Kidney tubule cell (primary cell): ENCODE measurements at places on chromosomes 16 and 17.

DNA sequence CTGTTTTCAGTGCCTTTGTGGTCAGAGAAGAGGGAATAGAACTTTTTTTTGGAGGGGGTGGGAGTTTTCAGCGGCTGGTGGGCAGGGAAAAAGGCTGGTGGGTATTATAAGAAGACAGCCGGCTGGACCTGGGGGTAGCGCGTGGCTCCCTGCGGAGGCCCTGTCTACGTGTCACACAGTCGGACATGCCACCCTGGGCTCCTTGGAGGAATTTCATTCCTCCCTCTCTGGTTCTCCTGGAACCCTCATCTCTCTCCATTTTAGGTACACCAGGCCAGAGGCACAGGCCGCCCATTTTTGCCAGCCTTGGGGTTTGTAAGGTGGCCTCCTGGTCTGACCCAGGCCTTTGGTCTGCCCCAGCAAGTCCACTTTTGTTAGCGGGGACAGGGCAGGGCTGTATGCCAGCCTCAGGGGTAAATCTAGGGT lies 908 bp downstream of the FKBP10 start:
- no peak for DNase-seq

DNA sequence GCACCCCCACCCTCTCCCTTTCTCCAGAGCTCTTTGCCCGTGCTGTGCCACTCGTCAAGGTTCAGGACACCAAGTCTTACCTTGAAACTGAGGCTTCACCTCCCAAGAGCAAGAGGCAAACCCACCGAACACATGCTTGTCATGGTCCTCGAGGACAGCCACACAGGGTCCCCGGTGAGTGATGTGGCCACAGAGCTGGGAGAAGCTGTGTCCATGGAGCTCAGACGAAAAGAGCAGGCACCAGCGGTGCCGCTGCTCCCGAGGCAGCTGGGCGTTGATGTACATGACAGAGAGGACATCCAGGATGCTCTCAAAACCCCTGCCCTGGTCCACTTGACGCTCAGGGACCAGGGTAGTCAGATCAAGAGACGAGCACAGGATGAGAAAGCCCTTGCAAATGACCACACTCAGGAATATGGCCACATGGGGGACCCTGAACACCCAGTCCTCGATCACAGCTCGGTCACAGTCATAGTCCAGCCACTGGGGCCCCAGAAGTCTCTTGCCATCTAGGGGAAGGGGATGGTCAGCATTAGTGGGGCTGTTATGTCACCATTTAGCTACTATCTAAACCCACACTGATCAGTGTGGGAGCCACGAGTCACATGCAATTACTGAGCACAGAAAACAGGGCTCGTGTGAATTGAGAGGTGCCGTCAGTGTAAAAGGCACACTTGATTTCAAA lies 17.8 kb downstream of the MEAK7 start:
- DNase-seq: no peak

DNA sequence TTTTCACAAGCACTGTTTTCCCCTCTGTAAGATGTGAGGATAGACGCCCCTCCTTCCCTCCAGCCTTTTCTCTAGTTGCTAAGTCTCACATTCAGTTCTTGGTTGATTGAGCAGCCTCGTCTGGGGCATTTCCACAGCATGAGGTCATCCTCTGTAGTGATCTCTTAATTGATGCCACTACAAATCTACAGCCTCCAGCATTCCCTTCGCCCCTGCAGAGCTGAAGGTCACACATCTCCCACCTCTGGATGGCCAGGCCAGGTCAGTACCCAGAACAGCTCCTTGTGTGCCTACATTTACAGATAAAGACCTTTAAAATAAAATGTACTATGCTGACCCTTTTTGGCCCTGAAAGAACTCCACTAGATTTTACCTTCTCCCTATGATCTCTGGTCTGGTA lies 32.5 kb upstream of the CDH11 start:
- peak; percentile 67 for DNase-seq

DNA sequence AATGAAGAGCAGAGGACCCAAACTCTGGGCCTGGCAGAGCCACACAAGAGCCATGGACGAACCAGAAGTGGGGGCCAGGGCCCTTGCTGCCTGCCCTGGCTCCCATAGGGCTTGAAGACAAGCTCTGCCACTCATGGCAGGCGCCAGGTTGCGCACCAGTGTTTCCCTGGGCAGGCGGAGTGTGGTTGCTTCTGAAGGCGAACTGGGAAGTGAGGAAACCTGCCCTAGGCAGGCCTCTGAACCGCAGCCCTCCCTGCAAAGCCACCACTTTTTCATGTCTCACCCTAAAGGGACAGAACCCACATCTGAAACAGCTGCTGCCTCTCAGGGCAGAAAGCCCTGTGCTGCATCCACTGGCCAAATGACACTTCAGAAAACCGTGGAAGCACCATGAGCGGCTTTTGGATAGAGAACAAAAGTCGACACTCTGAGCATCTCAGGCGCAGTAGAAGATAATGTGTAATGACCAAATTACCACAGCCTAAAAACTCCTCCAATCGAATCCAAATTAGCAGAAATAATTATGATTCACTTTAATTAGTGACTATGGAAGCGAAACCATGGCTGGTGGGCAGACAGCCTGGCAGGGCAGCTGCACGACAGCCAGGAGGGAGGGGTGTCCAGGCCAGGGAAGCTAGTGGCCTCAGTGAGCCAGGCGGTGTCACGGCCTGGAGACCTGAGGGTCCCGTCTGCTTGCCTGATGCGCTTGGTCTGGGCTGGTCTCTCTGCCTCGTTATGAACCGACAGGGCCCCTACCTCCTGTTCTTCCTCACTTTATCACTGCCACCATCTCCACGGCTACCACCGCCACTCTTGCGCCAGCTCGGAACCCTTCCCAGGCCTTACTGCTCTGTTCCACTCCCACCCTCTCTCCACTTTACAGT lies 59.1 kb downstream of the PRMT7 start:
- DNase-seq: no peak

- DNase-seq: peak; percentile 89
These were observed 17.9 kb downstream of the PDP2 start for GRCh38 chr16:66898207-66898606.

DNA sequence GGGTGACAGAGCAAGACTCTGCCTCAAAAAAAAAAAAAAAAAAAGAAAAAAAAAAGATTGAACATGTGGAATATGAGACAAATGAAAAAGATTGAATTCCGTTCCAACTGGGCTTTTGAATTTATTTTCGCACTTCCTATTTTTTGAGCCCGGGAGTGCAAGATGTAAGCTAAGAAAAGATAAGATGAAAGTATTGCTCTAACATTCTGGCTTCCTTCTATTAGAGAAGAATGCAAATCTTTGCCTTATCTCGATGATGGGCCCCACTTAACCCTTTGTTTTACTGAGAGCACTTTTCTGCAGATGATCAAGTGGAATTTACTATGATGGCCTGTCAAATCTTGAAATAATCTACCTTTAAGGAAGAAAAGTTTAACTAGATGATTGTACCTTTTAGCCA lies 96.3 kb downstream of the WWOX start:
- no peak for DNase-seq

DNA sequence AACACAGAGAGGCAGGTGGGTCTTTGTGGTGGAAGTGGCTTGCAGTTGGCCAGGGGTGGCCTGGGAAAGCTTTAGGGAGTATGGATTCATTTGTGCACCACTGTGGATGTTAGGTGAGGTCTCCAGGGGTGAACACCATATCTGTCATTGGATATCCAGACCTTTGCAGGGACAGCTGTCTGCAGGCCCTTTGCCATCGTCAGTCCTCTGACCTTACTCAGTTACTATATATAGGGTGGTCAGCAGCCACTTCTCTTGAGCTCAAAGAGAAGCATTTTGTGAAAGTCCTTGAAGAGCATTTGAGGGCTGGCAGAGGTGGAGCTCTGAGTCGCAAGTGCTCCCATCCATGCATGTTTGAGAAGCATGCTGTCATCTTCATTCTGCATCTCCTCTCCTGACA lies 40.4 kb downstream of the TMEM11 start:
- no peak for DNase-seq

- DNase-seq: peak; percentile 77
These were observed 216.7 kb downstream of the RPTOR start for GRCh38 chr17:80761110-80761871.

- DNase-seq: no peak
These were observed 1.4 kb upstream of the DHX8 start for GRCh38 chr17:43482103-43483012.

DNA sequence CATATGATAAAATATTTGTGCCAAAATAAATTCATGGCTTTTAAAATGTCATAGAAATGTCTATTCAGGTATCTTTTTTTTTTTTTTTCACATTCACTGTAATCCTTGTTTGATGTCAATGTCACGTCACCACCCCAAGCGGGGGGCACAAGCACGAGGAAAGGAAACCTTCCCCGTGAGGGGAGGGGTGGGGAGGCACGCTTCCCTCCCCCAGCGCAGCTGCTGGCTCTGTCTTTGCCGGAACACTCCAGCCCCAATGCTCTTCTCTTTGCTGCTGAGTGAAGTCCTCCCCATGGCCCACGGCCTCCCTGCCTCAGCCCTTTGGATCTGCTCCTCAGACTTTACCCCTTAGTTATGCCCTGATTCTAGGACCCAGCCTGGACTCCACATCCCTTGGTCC lies 1.5 kb downstream of the SLC35G3 start:
- DNase-seq: no peak

- no peak for DNase-seq
These were observed 134.7 kb downstream of the AATF start for GRCh38 chr17:37083456-37083855.

DNA sequence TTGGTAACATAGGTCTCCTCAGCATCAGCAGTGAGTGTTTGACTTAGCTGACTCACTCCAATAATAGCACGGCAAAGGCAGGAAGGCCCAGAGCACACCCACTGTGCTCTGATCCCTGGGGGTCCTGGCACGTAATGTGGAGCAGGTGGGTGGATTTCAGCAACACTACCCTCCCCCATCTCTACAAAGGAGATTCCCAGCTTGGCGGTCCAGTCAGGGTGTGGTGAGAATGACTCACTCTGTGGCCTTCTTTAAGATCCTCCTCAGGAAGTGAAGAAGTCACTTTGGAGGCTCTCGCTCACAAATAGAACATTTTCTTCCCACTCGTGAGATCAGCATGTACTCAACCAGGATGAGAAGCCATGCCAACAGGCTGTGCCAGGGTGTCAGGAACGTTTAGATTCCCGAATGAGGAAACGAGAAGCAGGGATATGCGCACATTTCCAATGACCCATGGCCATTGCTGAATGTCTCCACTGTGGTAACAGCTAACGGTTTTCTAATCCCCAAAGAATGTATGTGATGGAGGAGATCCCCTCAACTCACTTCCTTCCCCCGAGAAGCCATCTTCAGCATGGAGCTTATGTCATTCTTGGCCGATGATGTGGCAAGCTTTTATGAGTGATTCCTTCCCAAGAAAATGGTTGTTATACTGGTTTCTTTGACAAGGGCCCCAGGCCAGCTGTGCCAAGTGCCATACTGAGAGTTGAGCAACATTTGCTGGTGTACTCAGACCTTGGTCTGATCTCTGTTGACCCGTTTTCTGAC lies 365.2 kb downstream of the C16orf95 start:
- DNase-seq: peak; percentile 88

DNA sequence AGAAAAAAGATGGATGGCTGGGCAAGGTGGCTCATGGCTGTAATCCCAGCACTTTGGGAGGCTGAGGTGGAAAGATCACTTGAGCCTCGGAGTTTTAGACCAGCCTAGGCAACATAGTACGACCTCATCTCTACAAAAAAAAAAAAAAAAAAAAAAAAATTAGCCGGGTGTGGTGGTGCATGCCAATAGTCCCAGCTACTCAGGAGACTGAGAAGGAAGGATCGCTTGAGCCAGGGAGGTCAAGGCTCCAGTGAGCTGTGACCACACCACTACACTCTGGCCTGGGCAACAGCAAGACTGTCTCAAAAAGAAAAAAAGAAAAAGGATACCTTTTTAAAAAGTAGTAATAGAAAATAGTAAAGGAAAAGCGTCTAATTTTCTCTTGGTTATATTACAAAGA lies 20.7 kb downstream of the ZNF652 start:
- peak; percentile 59 for DNase-seq

GRCh38 chr17:82218349-82219075 lies 5.9 kb upstream of the CCDC57 start:
- no peak for DNase-seq

DNA sequence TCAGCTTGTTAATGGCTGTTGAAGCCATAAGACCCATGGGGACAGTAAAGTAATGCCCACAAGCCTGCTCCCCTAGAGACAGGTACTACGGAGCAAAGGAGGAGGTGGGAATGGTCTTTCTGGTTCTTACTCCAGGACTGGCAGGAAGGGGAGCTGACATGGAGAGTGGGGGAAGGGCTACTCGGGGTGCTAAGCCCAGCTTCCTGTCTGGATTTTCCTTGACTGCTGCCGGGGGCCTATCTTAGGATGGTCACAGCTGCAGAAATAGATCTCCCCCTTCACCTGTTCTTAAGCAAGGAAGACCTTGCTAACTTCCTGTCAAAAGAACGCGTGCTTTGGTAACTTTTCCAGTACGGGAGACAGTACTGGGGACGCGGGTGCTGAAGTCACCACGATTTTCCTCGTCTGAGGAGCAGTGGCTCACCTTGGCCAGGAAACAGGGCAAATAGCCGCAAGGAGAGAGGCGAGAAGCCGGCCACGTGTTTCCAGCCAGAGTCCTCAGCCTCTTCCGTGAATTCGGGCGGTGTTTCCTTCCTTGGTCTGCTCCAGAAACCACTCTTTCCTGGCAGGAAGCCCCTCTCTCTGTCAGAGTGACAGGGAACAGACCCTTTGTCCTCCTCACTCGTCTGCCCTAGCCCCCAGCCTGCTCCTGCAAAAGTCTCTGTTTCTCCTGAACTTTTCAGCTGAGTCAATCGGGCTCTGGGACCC lies 656 bp upstream of the PRR29 start:
- no peak for DNase-seq

DNA sequence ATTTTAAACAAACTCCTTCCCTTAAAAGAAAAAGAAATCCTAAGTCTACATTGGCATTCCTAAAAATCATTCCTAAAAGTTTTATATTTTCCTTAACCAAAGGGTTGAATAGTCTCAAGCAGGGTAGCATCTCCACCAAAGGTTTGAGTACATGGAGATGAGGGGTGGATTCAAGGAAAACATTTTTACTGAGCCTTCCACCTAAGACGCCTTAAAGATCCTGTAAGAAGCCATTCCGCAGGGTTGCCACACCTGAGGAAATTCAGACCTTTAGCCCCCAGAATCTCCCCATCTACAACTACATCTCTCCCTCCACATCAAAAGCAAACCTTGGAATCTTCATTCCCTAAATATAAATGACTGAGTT lies 7.7 kb upstream of the AKTIP start:
- DNase-seq: no peak
